B cell (primary cell): ENCODE measurements at places on chromosomes 6 and 20. TPM values are rescaled to one million over a fixed set of nuclear protein-coding genes. Genes with fewer than 3 reads are reported as not detected.
A peak's percentile ranks its signal among the peaks of the same experiment; 100 is the strongest.

The SLC26A8 gene
- polyA plus RNA-seq = 0.01 TPM in 1 of 2 replicates, not detected in the other

The VGLL2 gene
- not detected in 2 replicates for polyA plus RNA-seq

- no peak for DNase-seq
Measured at GRCh38 chr6:147311218-147311617, 107.0 kb downstream of the STXBP5 start.

GRCh38 chr6:77341058-77341986 lies 122.0 kb downstream of the HTR1B start:
- no peak for DNase-seq

DNA sequence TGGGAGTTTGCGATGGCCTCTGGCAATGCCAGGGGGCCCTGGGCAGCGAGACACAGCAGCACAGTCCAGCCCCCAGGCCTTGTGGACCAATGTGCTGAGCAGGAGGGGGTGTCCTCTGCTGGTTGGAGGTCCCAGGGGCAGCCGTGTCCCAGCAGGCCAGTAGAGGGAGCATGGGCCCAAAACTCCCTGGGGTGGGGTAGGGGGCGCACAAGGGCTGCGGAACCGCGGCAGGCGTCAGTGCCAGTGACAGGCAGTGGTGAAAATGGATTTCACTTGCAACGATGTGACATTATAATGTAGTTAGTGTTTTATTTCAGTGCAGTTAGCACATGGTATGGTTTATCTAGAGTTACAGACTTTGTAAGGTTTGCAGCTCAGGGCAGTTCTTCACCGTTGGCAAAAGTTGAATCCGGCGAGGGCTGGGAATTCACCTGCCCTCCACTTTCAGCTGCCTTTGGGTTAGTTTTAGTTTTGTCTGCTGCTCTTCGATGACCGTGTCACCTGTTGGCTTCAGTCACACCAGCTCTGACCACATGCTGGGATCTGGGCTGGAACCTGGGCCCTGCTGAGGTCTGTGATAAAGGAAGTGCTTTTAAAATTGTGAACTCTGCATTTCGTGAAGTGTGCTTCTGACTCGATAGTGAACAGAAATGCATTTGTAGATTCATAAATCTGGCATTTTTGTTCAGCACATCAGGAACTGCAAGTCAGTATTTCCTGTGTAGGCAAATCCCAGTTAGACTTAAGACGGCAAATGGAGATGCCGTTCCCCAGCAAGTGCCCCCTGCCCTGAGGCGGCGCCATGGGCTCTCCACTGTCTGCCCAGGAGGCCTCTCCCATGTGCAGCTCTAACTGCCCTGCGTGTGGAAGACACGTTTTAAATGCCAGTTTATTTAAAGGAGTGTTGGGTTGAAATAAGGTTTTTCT lies 46.8 kb downstream of the PYGB start:
- DNase-seq = peak; percentile 75

DNA sequence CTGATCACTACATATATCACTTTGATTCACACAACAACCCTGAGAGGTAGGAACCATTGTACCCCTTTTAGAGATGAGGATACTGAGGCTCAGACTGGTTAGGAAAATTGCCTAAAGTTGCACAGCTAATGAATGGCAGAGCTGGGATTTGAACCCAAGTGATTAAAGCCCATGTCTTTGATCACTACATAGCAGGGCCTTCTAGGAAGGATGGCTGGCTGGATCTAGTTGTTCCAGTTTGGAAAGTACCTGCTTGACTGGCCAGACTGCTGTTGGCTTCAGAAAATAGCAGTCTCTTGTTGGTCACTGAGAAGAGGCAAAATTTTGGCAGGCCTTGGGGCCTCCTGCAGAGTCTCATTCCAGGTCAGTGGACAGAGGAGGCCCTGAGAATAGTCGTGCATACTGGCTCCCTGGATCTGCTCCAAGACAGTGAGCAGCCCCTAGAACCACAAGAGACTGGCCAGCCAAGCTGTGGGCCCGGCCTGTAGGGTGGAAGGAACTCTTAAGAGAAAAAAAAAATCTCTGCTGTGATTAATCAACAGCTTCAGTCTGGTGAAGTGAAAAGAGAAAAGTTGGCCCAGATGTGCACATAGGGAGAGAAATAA lies 17.5 kb downstream of the PPARD start:
- DNase-seq = no peak

- peak; percentile 8 for DNase-seq
Measured at GRCh38 chr20:13995841-13996240, 525 bp downstream of the MACROD2 start.

- peak; percentile 39 for DNase-seq
Measured at GRCh38 chr6:107730683-107731314, 93.3 kb downstream of the SCML4 start.

DNA sequence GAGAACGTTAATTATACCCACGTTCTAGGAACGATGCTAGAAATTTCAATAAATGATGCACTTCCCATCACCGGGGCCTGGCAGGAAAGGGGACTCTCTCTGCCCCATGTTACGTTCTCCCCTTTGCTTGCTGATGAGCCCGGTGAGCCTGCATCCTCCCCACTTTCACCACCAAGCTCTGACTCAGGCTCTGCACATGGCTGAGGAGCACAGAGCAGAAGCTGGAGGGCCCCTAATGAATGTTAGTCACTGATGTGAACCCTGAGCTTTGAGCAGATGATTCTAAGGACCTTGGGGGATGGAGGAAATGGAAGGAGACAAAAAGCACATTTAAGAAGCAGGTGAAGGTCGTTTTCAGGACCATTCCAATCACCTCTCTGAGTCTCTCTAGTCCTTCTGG lies 468.2 kb upstream of the ARID1B start:
- no peak for DNase-seq
